ENCODE measurements at places on chromosomes 5 and 9. TPM values are rescaled to one million over a fixed set of nuclear protein-coding genes. Genes with fewer than 3 reads are reported as not detected.

DNA sequence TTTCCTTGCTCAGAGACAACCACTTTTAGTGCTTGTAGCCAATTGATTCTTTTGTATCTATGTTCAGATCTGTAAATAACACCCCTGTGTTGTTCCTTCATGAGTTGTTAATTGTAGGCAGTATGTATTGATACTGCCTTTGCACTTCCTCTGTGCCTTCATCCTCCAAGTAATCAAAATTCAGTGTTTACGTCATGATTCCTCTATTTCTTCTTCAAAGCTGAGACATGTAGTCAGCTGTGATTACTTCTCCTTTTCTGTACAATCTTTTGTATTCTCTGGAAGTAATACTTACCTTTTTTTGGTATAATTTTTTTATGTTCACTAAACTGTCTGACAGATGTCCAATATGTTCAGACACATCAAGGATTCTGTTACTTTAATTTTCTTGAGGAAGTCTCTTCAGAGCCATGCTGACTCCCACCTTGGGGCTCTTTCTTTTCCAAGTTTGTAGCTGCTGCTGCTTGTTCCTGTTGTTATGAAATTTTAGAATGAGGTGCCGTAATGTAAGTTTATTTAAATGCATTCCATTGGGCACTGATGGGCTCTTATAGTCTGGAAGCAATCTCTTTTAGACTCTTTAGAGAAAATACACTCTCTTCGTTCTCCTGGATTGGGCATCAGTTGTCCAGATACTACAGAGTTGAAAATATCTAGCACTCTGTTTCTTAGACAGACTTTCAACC lies 30.5 kb upstream of the LRRC70 start:
- no peak for DNase-seq

Gene PTGES
- 0.39 TPM for total RNA-seq

Gene KIF4B
- total RNA-seq, result 0.07 TPM

GRCh38 chr9:38680837-38681445 lies 39.0 kb downstream of the FAM240B start:
- no peak for DNase-seq

GRCh38 chr9:135559606-135560005 lies 1.9 kb upstream of the PAEP start:
- no peak for DNase-seq

Gene TMEM174
- not detected for total RNA-seq

- DNase-seq, result no peak
Measured at GRCh38 chr5:126499853-126500342, 76.7 kb downstream of the GRAMD2B start.

DNA sequence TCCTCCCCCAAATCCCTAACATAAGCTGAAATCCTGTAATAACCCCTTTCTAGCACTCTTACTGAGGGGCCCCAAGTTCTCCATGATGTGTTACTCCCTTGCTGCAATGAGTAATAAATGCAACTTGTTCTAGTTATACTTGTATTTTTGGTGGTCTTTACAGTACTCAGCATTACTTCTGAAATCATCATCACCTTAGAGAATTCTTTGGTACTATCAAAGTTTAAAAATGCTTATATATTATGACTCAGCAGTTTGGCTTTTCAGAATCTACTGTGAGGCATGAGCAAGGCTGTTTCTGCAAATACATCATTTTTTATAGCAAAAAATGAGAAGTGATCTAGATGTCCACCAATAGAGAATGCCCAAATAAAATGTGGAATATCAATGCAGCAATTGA lies 20.7 kb upstream of the ROPN1L start:
- no peak for DNase-seq

DNA sequence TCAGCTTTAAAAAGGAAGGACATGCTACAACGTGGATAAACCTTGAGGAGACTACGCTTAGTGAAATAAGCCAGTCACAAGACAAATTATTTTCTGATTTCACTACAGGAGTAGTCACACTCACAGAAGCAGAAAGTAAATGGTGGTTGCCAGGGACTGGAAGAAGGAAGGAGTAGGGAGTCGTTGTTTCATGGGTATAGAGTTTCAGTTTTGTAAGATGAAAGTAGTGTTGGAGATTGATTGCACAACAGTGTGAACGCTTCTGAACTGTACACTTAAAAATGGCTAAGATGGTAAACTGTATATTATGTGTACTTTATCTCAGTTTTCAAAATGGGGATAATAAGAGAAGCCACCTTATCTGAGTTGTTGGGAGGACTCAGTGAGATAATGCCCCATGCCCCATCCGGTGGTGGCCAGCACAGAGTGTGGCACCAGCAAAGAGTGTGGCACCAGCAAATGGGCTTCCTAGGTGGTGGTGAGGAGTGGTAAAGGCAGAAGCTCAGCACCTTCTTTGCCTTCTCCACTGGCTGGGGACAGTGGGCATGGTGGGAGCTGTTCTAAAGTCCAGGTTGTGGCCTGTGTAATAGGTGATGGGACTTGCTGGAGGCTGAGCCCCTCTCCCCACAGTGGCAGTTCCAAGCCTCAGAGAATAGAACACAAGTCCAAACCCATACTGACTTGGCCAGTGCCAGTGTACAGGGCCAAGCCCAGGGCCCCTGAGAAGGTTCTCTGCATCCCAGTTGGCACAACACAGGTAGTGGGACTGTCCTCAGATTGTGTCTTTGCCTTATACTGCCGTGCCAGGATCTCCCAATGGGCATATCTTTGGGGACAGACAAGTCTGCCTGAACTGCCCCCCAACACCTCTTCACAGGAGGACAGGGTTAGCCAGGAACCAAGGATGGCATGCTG lies 4.4 kb downstream of the SLC22A4 start:
- no peak for DNase-seq

DNA sequence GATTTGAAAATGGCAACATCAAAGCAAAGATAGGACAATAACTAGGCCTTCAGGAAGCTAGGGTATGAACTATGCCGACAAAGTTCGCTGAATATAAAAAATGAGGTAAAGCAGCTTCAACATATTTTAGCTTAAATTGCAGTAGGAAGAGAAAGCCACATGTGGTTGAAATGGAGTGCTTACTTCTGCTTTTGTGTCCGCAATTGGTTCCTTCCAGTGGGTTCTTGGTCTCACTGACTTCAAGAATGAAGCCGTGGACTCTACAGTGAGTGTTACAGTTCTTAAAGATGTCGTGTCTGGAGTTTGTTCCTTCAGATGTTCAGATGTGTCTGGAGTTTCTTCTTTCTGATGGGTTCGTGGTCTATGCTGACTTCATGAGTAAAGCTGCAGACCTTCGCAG lies 95.2 kb downstream of the APTX start:
- DNase-seq, result no peak

DNA sequence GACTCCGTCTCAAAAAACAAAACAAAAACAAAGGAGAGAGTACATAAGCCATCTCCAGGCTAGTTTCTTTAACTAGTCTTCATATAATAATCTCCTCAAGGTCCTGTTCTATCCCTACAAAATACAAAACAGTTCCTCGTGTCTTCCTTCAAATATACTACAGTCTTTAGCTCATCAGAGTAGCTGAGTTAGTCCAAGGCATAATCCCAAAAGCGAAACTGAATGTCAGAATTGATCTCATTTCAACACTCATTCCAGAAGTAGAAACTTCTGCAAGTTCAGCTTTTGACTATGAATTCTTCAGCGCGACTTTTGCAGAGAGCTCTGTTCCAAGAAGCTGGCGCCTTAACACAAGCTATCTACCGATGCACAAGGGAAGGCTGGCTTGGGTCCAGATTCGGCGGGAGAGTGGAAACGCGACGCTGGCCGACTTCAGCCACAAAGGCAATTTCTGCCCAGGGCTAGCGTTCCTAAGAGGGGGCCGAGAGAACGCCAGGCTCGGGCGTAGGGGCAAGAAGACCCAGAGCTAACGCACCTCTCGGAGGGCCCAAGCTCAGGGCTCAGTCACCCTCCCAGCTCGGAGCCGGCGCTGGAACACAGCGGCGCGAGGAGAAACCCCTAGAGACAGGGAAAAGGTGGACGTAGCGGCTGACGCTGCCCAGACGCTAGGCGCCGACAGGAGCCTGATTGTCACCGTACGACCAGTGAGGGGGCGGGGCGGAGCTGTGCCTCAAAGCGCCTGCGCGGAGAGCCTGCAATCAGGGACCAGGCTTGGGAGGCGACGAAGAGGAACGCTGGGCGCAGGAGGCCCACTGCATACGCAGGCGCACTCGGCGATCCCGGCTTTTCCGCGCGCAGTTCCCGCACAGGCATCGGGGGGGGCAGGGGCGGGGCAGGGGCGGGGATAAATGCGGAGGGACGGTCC lies 469 bp upstream of the HSDL2 start:
- DNase-seq, result peak; percentile 97

- DNase-seq, result no peak
Measured at GRCh38 chr9:9286001-9286400, 1326.8 kb downstream of the PTPRD start.

Gene PCA3
- total RNA-seq, result not detected

Gene MAMDC4
- 19.0 TPM for total RNA-seq

DNA sequence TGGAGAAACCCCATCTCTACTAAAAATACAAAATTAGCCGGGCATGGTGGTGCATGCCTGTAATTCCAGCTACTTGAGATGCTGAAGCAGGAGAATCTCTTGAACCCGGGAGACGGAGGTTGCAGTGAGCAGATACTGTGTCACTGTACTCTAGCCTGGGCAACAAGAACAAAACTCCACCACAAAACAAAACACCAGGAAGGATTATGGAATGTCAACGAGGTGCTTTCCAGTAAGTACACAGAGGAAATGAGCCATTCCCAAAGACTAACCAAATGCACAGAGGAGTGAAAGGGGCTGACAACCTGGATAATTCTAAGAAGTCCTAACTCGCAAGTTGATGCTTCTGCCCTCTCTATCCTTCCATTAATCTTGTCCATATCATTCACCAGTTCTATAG lies 126.1 kb upstream of the RETREG1 start:
- DNase-seq, result no peak
